Activated CD4-positive, alpha-beta T cell treated with anti-CD3 and anti-CD28 coated beads, Interleukin-2, amount 10 ng/mL, durations not matched to agents 7 days and 5 days (primary cell): ENCODE measurements at places on chromosomes 3 and 15. TPM values are rescaled to one million over a fixed set of nuclear protein-coding genes. Genes with fewer than 3 reads are reported as not detected.
A peak's percentile ranks its signal among the peaks of the same experiment; 100 is the strongest.

SCG5 gene
- total RNA-seq: 3.7 TPM

ERC2 gene
- total RNA-seq: not detected

LSAMP gene
- total RNA-seq: not detected

CSPG4 gene
- not detected for total RNA-seq

IQCF5 gene
- not detected for total RNA-seq

EXOG gene
- total RNA-seq: 28.1 TPM

PGBD4 gene
- 3.8 TPM for total RNA-seq

WDR93 gene
- not detected for total RNA-seq

KCNAB1 gene
- not detected for total RNA-seq

TUSC7 gene
- total RNA-seq: not detected

CLDN18 gene
- total RNA-seq: not detected

SLITRK3 gene
- not detected for total RNA-seq

GRCh38 chr3:170488802-170489201 is 70.1 kb downstream of the CLDN11 start:
- peaks cover 18% of the 10 kb centered on the region for H3K27me3 ChIP-seq
- no peak overlapping the region for H3K4me3 ChIP-seq
- no peaks in the 10 kb centered on the region for H3K36me3 ChIP-seq

GRCh38 chr15:68488290-68488689 is 56.3 kb upstream of the ITGA11 start:
- H3K27me3 ChIP-seq: peaks cover 29% of the 10 kb centered on the region
- H3K4me1 ChIP-seq: no peaks in the 10 kb centered on the region
- H3K4me3 ChIP-seq: no peak overlapping the region
- no peaks in the 10 kb centered on the region for H3K36me3 ChIP-seq
- H3K27ac ChIP-seq: no peak overlapping the region

DNA sequence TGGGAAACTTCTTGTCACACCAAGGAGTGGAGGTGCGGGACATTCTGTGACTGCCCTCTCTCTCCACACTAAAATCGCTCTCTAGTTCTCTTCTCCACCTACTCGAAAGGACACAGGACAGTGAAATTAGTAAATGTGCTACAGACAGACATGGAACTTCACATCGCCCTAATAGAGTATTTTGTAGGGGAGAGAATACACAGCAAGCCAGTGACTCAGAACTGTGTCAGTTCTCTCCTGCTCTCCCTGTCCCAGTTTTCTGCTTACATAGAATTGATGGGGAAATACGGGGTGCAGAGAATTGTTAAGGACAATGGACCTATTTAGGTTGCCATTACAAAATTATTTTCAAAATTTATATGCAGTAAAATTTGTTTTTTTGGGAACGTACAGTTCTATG is 159.6 kb upstream of the GADL1 start:
- no peak for DNase-seq
- no peaks in the 10 kb centered on the region for H3K36me3 ChIP-seq
- H3K27ac ChIP-seq: no peak overlapping the region
- no peak overlapping the region for H3K4me3 ChIP-seq
- peaks cover 2% of the 10 kb centered on the region for H3K4me1 ChIP-seq

DNA sequence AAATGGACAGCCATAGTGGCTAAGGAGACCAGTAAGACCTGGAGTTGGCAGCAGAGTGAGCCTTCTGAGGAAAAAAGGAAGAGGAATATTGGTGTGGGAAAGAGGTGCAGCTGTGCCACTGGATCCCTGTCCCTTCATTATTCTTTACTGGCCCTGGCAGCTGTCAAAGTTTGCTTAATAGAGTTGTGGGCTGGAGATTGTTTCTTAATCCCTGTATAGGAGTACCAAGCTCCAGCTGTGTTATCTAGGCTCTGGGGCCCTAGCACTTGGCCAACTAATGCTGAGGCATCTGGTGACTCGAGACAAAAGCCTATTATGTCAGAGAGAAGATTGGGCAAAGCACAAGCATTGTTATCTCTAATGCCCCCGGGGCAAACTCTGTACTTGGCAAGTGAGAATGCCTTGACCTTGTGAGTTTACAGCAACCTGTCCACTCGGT is 61.4 kb downstream of the ZNF609 start:
- peaks cover 25% of the 10 kb centered on the region for H3K4me1 ChIP-seq
- no peaks in the 10 kb centered on the region for H3K27me3 ChIP-seq
- no peak for DNase-seq
- H3K27ac ChIP-seq: no peak overlapping the region

- H3K4me3 ChIP-seq: no peak overlapping the region
- no peaks in the 10 kb centered on the region for H3K27me3 ChIP-seq
- no peaks in the 10 kb centered on the region for H3K4me1 ChIP-seq
- no peak overlapping the region for H3K27ac ChIP-seq
- peaks cover 62% of the 10 kb centered on the region for H3K36me3 ChIP-seq
Observed at GRCh38 chr15:24966364-24967103, 11.7 kb downstream of the SNRPN start.

DNA sequence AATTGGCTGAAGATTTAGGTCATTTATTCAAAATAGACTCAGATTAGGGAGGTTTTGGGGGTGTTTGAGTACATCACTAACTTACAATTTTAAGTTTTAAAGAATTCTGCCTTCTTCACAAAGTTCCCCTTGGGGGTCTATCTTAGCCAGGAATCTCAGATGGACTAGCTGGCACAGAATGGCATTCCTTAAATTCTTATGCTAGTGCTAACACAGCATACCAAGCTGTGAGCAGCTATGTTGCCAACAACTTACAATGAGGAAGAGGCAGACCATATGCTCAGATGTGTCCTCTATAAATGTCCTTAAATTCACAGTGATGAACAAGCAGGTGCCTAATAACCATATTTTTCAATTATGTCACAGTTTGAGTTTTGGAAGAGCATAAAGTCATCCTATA is 60.9 kb upstream of the NPHP3 start:
- no peaks in the 10 kb centered on the region for H3K36me3 ChIP-seq
- no peak overlapping the region for H3K4me3 ChIP-seq
- DNase-seq: no peak
- no peak overlapping the region for H3K27ac ChIP-seq

- peaks cover 9% of the 10 kb centered on the region for H3K36me3 ChIP-seq
- H3K27me3 ChIP-seq: no peaks in the 10 kb centered on the region
- peaks cover 22% of the 10 kb centered on the region for H3K4me1 ChIP-seq
- no peak for DNase-seq
Observed at GRCh38 chr15:31456354-31457060, 129.9 kb downstream of the KLF13 start.

DNA sequence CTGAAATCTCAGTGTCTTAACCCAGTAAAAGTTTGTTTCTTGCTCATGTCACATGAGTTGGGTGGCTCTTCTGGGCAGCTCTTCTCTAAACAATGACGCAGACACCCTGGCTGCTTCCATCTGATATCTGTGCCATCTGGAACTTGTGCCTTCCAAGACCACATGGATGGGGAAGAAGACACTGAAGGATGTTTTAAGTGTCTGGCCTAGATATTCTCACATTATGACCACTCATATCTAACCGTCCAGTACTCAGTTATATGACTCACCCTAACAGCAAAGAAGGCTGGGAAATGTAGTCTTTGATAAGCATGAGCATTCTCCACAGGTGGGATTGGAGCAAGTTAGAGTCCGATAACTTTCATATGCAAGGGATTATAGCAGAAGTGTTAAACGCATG is 66.4 kb downstream of the RYR3 start:
- H3K4me1 ChIP-seq: no peaks in the 10 kb centered on the region
- no peak overlapping the region for H3K27ac ChIP-seq

- peaks cover 10% of the 10 kb centered on the region for H3K4me1 ChIP-seq
- no peak for DNase-seq
- peaks cover 3% of the 10 kb centered on the region for H3K36me3 ChIP-seq
- no peak overlapping the region for H3K4me3 ChIP-seq
- no peaks in the 10 kb centered on the region for H3K27me3 ChIP-seq
- H3K27ac ChIP-seq: no peak overlapping the region
Observed at GRCh38 chr3:122785231-122785630, 8.4 kb downstream of the HSPBAP1 start.

- no peaks in the 10 kb centered on the region for H3K36me3 ChIP-seq
- H3K4me3 ChIP-seq: no peak overlapping the region
- H3K27ac ChIP-seq: no peak overlapping the region
- no peaks in the 10 kb centered on the region for H3K27me3 ChIP-seq
- H3K4me1 ChIP-seq: peaks cover 5% of the 10 kb centered on the region
- DNase-seq: no peak
Observed at GRCh38 chr3:167777356-167777755, 41.8 kb downstream of the SERPINI1 start.

DNA sequence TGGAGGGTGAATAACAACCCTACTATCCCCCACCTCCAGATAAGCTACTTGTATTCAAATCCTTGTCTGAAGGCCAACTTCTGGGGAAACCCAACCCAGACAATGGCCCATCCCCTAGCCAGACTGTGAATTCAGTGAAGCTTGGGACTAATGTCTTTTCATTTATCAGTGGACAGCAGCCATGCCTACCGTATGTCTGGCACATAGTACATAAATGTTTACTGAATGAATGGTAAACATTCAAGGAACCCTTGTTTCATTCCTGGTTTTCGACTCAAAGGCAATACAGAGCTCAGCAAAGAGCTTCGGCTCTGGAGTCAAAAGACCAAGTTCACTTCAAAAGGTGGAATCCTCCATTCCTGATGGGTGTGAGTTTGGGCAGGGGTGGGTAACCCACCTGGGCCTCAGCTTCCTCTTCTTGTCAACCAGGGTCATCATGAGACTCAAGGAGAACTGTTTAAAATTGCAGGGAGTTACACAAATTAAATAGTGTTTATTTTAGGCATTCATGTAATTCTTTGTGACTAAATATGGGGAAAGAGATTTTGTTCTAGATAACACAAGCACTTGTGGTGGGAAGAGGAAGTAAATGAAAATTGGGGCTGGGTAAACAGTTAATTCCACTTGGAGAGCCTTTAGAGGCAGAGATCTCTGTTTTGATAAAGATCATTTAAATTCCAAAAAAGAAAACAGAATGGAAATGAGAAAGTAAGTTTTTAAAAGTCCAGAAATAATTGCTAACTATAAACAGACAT is 303.7 kb upstream of the WNT5A start:
- H3K27ac ChIP-seq: no peak overlapping the region
- H3K36me3 ChIP-seq: no peaks in the 10 kb centered on the region

- no peak for DNase-seq
- peak overlapping the region; percentile 62 for H3K4me3 ChIP-seq
- peaks cover 11% of the 10 kb centered on the region for H3K4me1 ChIP-seq
- H3K36me3 ChIP-seq: no peaks in the 10 kb centered on the region
- no peak overlapping the region for H3K27ac ChIP-seq
Observed at GRCh38 chr3:142963234-142963515, 299 bp downstream of the PAQR9 start.

GRCh38 chr3:168620854-168621253 is 525.1 kb upstream of the GOLIM4 start:
- no peaks in the 10 kb centered on the region for H3K27me3 ChIP-seq
- H3K27ac ChIP-seq: no peak overlapping the region
- H3K4me3 ChIP-seq: no peak overlapping the region
- DNase-seq: no peak
- no peaks in the 10 kb centered on the region for H3K36me3 ChIP-seq
- no peaks in the 10 kb centered on the region for H3K4me1 ChIP-seq

GRCh38 chr3:186821429-186822387 is 15.4 kb upstream of the RFC4 start:
- H3K27ac ChIP-seq: no peak overlapping the region
- peaks cover 8% of the 10 kb centered on the region for H3K27me3 ChIP-seq
- H3K4me3 ChIP-seq: no peak overlapping the region
- H3K36me3 ChIP-seq: no peaks in the 10 kb centered on the region

- H3K27me3 ChIP-seq: peaks cover 79% of the 10 kb centered on the region
- H3K36me3 ChIP-seq: no peaks in the 10 kb centered on the region
- peak overlapping the region; percentile 65 for H3K4me3 ChIP-seq
- peak overlapping the region; percentile 9 for H3K27ac ChIP-seq
Observed at GRCh38 chr15:91099616-91099994, 452 bp upstream of the SV2B start.

DNA sequence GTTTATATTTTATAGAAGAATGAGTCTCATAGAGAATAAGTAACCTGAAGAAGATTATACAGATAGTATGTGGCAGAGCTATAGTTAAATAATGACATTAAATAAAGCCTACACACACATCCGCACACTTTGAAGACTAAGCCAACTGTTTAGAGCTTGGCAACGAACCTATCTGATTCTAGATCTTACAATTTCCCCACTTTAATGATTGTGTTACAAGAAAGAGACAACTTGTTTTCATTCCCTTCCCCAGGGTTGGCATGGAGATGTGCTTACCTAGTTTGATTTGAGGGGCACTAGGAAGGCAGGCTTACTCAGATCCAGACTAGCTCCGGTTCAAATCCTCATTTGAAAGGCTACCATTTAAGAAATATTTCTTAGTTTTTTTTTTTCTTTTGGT is 61.9 kb upstream of the CBLB start:
- no peak overlapping the region for H3K27ac ChIP-seq
- H3K36me3 ChIP-seq: no peaks in the 10 kb centered on the region
- DNase-seq: no peak
- no peaks in the 10 kb centered on the region for H3K4me1 ChIP-seq

DNA sequence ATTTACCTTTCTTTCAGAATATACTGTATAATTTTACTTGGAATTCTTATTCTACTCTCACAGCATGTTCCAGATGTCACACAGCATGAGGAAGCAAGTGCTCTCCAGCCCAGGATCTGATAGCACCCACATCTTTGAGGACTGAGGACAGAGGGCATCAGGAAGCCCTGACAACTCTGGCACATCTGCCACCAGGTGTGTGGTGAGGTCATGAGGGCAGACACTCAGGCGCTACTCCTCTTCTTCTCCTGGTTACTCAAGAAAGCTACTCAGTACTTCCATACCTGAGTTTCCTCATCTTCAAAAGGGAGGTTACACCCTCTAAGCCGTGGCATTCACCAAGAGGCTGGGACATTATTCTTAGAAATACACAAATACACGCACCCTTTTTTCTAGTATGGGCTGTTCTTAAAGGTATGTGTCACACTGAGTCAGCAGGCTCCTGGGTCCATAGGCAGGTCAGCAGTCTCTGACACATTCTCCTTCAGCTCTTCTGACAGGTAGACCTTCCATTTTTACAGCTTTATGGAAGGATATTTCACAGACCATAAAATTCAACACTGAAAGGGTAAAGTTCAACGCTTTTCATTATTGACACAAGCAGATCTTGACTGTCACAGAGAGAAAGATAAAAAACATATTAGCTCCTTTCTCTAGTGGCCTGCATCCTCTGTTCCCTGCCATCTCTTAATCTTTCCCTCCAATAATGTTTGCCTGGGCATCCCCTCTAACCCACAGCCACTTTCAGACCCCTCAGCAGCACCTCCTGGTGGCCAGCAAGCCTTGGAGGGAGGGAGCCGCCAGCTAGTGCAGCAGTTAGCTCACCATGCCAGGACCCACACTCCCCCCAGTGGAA is 103.2 kb upstream of the TJP1 start:
- DNase-seq: peak; percentile 24
- no peak overlapping the region for H3K4me3 ChIP-seq
- peaks cover 28% of the 10 kb centered on the region for H3K27me3 ChIP-seq
- no peaks in the 10 kb centered on the region for H3K36me3 ChIP-seq
- H3K27ac ChIP-seq: no peak overlapping the region
- H3K4me1 ChIP-seq: no peaks in the 10 kb centered on the region

DNA sequence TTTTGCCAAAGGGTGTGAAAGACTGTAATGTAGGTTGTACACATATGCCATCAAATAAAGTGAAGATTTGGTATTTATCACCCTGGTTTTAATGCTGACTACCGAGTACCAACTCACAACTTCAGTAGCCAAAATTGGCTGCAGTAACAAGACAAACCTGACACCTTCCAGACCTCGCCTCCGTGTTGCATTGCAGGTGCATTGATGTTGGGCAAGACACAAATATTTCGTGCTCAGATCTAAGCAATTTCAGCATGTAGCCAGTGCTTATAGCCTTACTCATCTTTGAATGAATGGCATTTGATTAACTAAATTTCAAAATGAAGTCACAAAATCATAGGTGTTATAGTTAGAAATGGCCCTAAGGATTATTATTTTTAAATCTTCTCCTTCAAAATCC is 400.2 kb downstream of the SOX2 start:
- H3K4me1 ChIP-seq: no peaks in the 10 kb centered on the region
- H3K27ac ChIP-seq: no peak overlapping the region
- H3K4me3 ChIP-seq: no peak overlapping the region
- no peaks in the 10 kb centered on the region for H3K36me3 ChIP-seq
- no peak for DNase-seq
- no peaks in the 10 kb centered on the region for H3K27me3 ChIP-seq
